ENCODE measurements at places on chromosomes 3 and 15.

- DNase-seq, result no peak
Observed at GRCh38 chr3:195807681-195808121, 4.0 kb downstream of the MUC4 start.

- no peak for DNase-seq
Observed at GRCh38 chr3:69560818-69561217, 174.9 kb upstream of the FRMD4B start.

DNA sequence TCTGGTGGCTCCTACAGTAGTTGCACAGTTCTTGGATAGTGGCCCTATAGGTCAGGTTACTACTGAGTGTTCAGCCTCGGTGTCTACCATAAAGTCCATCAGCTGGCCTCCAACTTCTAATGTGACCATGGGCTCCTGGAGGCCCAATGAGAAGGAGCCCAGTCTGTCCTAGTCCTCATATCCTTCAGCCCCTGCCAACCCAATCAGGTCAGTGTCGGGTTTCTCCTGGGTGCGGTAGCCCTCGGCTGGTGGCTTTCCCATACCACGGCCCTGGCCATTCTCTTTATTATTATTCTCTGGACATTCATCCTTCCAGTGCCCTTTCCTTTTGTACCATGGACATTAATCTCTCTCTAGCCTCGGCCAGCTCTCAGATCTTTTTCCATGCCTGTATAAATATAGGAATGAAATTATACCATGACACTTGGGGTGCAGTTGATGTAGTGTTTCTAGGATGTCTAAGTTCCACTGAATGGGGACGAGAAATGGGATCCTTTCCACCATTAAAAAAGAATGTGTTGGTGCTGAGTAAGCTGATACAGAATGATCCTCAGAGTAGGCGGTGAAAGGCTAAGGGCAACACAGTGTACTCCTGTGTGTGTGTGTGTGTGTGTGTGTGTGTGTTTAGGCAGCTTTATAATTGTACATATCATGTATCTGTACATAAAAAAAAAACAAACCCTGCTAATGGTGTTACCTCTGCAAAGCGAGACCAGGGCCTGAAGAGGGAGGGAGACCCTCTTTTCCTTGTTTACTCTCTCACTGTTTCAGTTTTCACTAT, 19.3 kb upstream of the NOX5 start:
- DNase-seq, result no peak

DNA sequence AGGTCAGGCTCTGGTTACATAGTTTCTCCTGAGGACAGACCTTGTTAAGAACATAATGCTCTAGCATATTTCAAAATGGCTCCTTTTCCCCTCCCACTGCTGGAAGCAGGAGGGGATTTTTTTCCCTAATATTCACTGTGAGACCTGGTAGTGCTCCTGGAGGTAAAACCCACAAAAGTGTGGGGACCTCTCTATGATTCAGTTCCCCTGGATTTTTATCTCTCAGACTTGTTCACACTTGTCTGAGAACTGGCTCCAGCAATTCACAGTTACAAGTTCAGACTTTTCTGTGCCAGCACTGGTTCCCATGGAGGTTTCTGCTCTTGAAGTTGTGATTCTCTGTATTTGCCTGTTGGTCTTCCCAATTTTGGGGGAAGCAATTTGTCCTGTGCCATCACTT, 36.3 kb upstream of the PCOLCE2 start:
- DNase-seq, result no peak

DNA sequence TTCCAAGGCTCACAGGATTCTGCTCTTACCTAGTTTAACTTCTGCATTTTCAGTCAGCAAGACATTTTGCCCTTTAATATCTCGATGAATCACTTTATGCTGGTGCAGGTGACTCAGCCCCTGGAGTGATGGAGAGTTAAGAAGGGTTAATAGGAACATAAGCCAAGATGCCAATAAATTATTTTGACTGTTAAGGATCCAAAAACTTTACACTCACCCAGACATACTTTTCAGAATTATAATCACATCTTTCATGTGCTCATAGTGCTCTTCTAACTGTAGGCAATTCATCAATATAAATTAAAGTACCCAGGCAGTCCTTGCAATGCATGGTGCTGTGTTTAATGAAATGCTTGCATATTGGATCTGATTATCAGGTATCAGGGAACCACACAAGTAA, 164.1 kb upstream of the SLC2A2 start:
- no peak for DNase-seq

GRCh38 chr3:62923066-62923465, 47.9 kb upstream of the CADPS start:
- DNase-seq, result no peak

DNA sequence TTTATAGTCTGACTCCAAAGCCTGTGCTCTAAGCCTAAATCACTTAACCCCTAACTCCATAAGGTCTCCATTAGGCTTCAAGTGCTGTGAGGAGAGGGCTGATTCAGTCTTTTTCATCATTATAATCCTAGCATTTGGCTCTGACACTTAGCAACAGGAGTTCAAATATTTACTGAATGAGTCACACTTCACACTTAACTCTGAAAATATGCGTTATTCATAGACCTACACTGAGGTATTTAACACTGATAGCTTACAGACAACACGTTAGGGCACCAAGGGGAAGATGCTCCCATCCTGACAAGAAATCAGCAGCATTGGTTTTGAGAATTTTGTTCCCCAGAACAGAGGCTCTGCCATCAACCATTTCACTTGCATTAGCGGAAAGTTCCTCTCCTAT, 53.5 kb downstream of the MSL2 start:
- no peak for DNase-seq

DNA sequence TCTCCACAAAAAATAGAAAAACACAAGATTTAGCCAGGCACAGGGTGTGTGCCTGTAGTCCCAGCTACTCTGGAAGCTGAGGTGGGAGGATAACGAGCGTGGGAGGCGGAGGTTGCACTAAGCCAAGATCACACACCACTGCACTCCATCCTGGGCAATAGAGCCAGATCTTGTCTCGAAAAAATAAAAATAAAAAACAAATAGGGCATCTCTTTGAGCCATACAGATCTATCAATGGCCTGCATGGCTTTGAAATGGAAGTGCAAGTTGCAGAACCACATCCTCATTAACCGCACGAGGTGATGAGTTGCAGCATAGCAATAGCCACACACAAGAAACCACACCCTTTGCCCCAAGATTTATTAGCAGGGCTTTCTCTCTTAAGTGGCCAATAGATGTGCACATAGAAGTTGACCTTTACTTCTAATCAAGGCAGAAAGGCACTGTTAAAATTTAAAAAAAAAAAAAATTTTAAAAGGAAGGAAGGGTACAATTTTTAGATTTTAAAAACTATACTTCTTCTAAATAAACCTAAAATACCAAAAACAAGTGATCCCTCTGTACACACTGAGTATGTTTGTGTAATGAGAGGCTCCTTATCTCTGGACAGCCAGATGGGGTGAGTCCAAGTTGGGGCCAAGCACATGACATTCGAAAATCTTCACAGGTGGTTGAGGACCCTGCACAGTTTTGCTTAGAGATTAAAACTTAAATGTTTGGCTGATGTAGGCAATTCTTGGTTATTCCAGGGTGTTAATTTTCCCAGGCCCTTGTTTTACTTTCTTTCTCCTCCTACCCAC, 53.4 kb downstream of the FILIP1L start:
- no peak for DNase-seq

DNA sequence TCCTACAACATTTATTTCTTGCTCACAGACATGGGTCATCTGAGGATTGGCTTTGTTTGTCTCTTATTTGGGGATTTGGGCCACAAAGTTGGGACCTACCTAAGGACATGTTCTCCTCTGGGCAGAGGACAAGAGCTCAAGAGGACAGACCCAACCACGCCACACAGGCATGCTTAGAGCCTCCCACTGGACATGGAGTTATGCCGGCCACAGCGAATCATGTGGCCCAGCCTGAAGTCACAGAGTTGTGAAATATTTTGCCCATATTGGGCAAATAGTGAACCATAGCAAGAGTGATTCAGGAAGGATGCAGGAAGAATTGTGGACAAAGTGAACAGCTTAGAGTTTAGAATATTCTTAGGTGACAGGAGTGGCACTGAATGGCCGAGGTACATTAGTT, 9.9 kb downstream of the TRAK1 start:
- no peak for DNase-seq
